ENCODE measurements at places on chromosomes 1 and 21. TPM values are rescaled to one million over a fixed set of nuclear protein-coding genes. Genes with fewer than 3 reads are reported as not detected.

Gene TCEA3
- 34.6 TPM for total RNA-seq

Gene PRR9
- not detected for total RNA-seq

Gene WDR4
- total RNA-seq: 11.3 TPM

Gene SYT6
- not detected for total RNA-seq

Gene WASF2
- total RNA-seq: 119 TPM

DNA sequence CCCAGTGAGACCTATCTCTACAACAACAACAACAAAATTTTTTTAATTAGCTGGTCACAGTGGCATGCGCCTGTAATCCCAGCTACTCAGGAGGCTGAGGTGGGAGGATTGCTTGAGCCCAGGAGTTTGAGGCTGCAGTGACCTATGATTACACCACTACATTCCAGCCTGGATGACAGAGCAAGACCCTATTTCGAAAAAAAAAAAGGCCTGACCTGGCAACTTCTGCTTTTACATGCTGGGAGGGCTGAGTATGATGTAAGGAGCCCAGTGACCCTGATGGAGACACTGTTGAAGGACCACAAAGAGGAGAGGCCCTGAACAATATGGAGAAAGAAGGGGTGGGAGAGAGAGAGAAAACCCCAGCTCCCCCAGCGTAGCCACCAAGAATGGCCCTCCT lies 9.2 kb upstream of the VPS26C start:
- H3K4me3 ChIP-seq: no peak overlapping the region
- H3K27me3 ChIP-seq: no peaks in the 10 kb centered on the region
- DNase-seq: no peak
- no peak overlapping the region for H3K27ac ChIP-seq

GRCh38 chr21:31220575-31220974 lies 123.5 kb downstream of the TIAM1 start:
- H3K27ac ChIP-seq: no peak overlapping the region
- no peaks in the 10 kb centered on the region for H3K27me3 ChIP-seq
- DNase-seq: no peak
- H3K4me3 ChIP-seq: no peak overlapping the region
- H3K36me3 ChIP-seq: no peaks in the 10 kb centered on the region
- H3K4me1 ChIP-seq: no peaks in the 10 kb centered on the region

DNA sequence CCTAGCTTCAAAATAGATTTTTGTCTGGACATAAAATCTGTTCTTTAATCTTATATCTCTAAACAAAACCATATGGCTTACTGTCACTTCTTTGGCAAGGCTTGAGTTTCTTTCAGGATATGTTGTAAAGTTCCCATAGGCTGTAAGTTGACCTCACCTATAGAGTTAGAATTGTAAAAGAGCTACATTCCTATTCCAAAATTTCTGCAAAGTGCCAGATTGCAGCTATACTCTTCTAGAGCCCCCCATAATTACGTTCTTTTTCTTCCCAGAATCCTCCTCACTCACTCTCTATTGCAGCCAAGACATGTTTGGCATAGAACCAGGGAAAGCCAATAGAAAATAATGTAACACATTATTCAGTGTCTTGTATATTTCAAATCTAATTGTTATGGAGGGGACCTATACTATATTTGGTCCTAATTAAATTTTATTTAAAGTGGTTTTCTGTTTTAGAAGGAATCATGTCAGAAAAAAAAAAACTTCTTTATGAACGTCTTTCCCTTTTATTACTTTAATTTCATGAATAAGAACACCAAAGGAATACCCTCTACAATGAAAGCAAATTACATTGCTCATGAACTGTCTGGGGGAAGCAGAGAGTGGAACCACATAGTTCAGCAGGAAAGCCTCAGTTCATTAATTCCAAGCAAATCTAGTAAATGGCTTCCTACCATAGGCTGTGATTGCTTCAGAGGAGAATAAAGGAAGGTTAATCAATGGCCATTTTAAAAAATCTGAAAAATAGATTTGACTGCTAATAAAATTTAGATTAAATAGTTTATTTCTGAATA lies 22.3 kb downstream of the CTTNBP2NL start:
- no peaks in the 10 kb centered on the region for H3K36me3 ChIP-seq
- no peaks in the 10 kb centered on the region for H3K27me3 ChIP-seq
- no peak for DNase-seq
- H3K27ac ChIP-seq: no peak overlapping the region

DNA sequence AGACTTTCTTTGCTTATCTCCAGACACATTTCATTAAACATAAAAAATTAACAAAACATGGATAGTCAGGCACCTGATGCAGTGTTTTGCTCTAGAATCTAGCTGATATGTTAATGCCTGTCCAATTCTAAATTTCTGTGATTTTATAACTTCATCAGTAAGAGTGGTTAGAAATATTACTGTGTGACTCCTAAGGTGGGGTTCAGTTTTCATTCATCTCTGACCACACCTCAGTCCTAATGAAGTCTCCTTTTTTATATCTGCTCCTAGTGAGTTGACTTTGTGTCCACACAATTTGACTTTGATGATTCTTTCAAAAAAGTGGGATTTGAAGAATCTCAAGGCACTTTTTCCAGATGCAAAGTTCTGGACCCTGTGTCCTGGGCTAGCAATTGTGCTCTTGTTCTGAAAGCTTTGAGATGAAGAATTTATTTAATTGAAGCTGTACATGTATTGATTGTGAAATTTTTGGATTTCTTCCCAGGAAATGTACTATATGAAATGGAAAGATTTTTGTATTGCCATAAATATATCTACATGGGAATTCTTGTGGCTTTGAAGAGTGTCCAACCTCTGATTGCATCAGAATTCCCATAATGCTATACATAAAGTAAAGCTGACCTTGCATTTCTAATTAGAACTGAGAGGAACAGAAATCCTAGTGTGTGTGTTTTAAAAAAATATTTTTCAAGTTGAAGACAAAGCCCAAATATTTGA lies 111.2 kb downstream of the GIPC2 start:
- no peak overlapping the region for H3K27ac ChIP-seq
- H3K27me3 ChIP-seq: peaks cover 13% of the 10 kb centered on the region
- DNase-seq: no peak
- no peak overlapping the region for H3K4me3 ChIP-seq

DNA sequence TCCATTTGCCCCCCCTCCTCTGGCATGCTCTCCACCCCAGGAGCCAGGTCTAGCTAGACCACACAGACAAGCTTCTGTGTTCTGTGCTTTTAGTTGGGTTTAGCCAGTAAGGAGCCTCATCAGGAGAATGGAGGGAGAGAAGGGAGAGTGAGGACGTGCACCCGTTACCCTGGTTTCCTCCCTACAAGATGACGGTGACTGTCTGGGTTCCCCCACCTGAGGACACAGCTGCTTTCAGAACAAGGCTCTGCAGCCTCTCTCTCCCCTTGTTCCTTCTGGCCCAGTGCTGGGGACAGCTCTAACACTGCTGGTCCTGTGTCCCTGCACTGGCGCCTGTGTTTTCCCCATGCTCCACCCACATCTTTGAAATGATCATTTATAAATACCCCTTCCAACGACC lies 184.4 kb upstream of the GALNT2 start:
- H3K36me3 ChIP-seq: no peaks in the 10 kb centered on the region
- H3K4me3 ChIP-seq: no peak overlapping the region
- DNase-seq: no peak
- no peaks in the 10 kb centered on the region for H3K27me3 ChIP-seq
- H3K4me1 ChIP-seq: no peaks in the 10 kb centered on the region

DNA sequence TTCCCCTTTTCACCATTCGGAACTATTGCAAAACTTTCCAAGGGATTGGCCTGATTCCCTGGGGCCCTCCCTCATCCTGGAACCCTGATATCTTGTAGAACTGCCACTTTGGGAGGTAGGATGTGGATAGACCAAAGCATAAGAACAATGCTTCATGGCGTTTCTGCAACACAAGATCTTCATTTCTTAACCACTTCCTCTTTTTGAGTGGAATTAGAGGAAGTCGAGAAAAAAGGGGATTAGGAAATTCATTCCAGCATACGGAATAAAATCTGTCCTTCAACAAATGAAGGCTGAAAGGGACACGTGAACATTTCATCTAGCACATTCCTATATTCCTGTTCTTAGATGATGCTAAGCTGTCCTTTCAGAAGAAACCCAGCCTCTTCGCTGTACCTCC lies 149.3 kb downstream of the HUNK start:
- H3K4me1 ChIP-seq: no peaks in the 10 kb centered on the region
- no peaks in the 10 kb centered on the region for H3K36me3 ChIP-seq
- no peak overlapping the region for H3K27ac ChIP-seq
- no peaks in the 10 kb centered on the region for H3K27me3 ChIP-seq

DNA sequence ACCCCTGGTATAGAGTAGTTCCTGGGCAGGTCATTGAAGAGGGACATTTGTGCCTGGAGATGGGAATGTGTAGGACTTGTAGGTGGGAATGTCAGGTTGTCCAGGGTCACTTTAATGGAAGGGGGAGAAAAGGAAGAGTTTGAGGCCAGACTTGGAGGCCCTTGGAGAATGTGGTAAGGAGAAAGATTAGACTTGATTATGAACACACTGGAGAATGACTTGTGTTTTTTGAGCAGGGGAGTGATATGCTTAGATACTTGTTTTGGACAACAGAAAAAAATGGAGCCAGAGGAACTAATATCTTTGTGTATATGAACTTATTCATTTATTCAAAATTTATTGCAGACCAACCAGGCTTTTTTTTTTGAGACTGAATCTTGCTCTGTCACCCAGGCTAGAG lies 17.9 kb downstream of the ELAPOR1 start:
- H3K4me1 ChIP-seq: peaks cover 6% of the 10 kb centered on the region
- H3K4me3 ChIP-seq: no peak overlapping the region
- DNase-seq: no peak
- no peaks in the 10 kb centered on the region for H3K27me3 ChIP-seq

- H3K27ac ChIP-seq: no peak overlapping the region
- peaks cover 2% of the 10 kb centered on the region for H3K27me3 ChIP-seq
- no peak overlapping the region for H3K4me3 ChIP-seq
- DNase-seq: no peak
Measured at GRCh38 chr21:31329456-31330143, 14.5 kb downstream of the TIAM1 start.

DNA sequence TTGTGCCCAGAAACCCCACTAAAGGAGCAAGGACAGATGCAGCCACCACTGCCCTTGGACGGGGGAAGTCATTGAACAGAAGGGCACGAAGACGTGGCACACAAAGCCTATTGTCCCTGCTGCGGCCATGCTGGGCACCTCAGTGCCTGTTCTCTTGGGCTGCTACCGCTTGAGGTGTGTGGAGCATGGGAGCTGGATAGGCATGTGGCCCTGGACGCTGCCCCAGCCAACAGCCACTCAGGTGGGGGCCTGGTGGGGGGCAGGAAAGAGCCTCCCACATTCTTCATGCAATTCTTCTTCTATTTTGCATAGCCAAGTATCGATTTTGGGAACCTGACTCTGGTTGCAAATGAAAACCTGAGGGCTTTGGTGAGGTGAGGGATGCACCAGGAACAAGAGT lies 337.2 kb downstream of the RPS6KC1 start:
- H3K4me3 ChIP-seq: no peak overlapping the region
- no peaks in the 10 kb centered on the region for H3K27me3 ChIP-seq
- H3K27ac ChIP-seq: no peak overlapping the region
- no peak for DNase-seq
- H3K4me1 ChIP-seq: no peaks in the 10 kb centered on the region

DNA sequence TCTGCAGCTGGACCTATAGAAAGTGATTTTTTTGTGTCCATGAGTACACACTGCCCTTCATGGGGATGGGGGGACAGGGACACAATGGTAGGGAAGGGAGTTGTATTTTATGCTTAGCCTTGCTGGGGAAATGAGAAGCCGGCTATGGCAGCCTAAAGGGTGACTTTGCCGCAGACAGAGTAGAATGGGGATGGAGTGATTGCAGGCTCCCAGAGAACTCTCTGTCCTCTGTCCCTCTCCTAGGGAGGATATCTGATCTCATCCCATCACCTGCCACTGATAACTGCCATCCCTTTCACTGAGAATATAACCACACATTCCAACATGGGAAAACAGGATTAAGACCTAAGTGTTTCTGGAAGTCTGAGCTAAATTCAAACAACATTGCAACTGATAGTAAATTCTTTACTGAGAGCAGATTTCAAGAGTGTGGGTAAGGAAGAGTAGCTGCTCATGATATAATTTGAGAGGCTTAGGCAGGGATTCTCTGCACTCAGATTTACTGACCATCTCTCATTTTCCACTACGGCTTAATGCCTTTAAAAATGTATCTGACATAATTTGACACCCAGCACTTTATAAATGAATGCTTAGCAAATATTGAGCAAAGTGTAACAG lies 13.9 kb downstream of the SH2D1B start:
- H3K27ac ChIP-seq: no peak overlapping the region
- no peaks in the 10 kb centered on the region for H3K4me1 ChIP-seq
- no peaks in the 10 kb centered on the region for H3K36me3 ChIP-seq
- peaks cover 13% of the 10 kb centered on the region for H3K27me3 ChIP-seq
- DNase-seq: no peak

DNA sequence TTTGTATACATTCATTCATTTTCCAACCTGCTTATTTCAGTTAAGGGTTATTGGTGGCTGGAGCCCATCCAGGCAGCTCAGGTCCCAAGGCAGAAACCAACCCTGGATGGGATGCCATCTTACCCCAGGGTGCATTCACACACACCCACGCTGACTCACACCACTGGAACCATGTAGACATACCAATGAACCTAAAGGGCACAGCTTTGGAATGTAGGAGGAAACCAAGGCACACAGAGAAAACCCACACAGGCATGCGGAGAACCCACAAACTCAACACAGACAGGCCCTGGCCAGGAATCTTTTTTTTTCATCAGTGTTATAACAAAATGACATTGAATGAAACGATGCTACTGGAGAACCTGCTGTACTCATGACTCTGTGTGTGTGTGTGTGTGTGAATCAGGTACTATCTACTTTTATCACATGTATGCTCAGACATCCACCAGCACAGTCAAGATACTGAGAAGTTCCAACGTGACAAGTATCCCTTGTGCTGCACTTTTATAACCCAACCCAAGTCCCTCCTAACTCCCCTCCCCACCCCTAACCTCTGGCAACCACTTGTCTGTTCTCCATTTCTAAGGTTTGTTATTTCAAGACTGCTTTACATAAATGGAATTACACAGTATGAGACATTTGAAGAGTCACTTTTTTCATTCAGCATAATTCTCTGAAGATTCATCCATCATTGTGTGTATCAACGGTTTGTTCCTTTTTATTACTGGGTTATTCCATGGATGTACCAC lies 286.8 kb upstream of the PLD5 start:
- H3K4me1 ChIP-seq: no peaks in the 10 kb centered on the region
- no peak overlapping the region for H3K27ac ChIP-seq
- DNase-seq: no peak
- H3K4me3 ChIP-seq: no peak overlapping the region
- H3K36me3 ChIP-seq: no peaks in the 10 kb centered on the region
- no peaks in the 10 kb centered on the region for H3K27me3 ChIP-seq

- no peak for DNase-seq
- H3K4me3 ChIP-seq: no peak overlapping the region
Measured at GRCh38 chr1:225450491-225451191, 22.8 kb upstream of the LBR start.

Measured in CD4-positive, alpha-beta T cell (primary cell).